ENCODE measurements at places on chromosomes 16 and 17. TPM values are rescaled to one million over a fixed set of nuclear protein-coding genes. Genes with fewer than 3 reads are reported as not detected.

DNA sequence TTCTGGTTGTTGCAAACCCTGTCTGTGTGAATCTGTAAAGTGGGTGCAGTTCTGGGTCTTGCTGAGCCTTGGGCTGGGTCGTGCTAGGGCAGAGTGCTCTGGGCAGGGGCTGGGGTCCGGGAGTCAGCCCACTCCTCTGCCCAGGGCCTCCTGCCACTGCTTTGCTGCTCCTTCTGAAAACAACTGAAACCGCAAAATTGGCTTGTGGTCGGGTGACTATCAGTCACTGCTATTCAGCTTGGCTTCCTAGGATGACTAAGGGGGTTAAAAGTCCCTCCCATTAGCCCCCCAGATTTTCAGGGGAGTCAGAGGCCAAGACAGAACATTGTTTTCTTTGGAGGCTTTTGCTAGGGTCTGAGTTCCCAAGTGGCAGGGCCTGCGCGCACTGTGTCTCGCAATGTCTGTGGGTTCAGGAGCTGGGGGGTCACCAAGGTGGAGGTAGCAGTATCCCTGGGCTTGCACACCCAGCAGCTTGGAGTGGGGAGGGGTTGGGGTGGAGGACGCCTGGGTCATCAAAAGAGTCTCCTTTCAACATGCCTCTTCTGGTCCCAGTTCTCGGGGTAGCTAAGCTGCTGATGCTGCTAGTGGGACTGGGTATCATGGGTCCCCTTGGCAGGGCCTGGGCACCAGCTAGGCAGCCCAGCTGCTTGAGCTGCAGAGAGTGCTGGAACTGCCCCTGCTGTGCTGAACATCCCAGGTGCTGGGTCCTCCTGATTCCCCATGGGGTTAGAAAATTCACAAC, 13.5 kb upstream of the TBX21 start:
- no peak for DNase-seq

GRCh38 chr16:75928295-75928694, 202.0 kb upstream of the CPHXL start:
- no peak for DNase-seq

SLC39A11 gene
- total RNA-seq: 11.1 TPM

DNA sequence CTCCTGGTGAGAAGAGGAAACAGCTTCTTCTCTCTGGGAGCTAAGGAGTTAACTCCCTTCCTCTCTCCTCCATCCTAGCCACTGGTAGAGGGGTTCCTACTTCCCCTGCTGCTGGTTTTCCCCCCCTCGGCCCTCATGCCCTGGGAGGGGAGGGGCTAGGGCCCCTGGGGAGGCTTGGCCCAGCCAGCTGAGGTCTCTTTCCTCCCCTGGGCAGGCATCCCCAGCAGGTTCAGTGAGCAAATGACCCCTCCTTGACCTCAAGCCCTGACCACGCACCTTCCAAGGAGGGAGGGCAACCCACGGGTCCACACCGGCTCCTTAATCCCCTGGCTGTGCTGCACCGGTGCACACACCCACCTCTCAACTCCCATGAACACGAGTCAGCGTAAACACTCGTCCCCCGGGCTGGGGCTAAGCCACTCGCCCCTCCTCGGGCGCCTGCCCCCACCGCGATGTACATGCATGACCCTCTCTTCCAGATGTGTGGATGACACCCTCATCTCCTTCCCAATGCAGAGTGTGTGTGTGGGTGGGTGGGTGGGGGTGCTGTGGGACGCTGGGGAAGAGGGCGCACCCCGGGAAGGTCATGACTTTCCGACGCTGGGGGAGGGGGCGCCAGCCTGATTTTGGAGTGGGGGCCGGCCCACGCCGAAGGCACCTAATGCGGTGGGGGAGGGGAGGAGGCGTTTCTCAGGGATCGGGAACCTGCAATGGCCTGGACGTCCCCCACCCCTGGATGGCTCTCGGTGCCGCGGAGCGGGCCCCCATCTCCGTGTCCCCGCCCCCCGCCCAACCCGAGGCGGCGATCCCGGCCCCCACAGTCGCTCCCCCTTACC, 33.7 kb downstream of the SRCIN1 start:
- no peak for DNase-seq

- DNase-seq: no peak
Measured at GRCh38 chr16:31402687-31403086, 9.6 kb downstream of the ITGAD start.

- DNase-seq: no peak
Measured at GRCh38 chr17:17088541-17089525, 46.6 kb downstream of the MPRIP start.

DNA sequence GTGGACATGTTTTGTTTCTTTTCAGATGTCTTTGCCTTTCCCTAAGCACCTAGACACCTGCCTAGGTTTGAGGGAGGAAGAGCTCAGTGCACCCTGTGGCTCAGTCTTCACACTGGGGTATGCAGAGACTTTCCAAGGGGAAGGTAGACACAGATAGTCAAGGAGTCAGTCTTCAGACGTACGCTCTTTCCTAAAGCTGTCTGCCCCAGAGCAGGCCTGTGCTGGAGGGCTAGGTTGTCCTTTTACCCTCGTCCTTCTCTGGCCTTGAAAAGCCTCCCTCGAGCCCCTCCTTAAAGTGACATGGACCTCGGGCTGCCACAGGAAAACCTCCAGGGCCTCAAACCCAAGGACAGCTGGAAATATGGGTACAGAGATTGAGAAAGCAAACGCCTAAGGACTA, 103.7 kb downstream of the AATF start:
- DNase-seq: no peak

DNA sequence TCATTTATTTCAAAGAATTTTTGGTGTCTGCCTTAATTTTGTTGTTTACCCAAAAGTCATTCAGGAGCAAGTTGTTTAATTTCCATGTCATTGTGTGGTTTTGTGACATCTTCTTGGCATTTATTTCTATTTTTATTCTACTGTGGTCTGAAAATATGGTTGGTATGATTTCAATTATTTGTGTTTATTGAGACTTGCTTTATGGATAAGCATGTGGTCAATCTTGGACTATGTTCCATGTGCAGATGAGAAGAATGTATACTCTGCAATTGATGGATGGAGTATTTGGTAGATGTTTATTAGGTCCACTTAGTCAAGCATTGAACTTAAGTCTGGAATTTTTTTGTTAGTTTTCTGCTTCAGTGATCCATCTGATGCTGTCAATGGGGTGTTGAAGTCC, 383.0 kb downstream of the PMP22 start:
- DNase-seq: no peak

GRCh38 chr17:19343671-19344151, 18.8 kb downstream of the B9D1 start:
- DNase-seq: no peak

DNA sequence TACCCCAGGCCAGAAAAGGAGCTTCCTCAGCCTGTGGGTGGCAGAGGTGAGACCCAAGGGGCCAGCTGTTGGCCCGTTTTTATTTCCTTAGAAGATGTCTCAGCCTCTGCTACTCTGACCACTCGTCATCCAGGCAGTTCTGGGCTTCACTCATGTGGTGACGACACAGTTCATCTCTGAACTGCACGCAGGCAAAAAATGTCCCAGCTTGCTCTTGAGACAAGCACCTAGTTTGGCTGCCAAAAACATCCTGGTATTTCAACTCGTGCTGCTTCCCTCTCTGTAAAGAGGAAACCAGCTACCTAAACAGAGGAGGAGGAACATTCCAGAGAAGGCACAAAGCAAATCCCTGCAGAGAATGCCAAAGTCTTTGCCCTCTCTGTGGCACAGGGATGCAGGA, 125.7 kb downstream of the XYLT1 start:
- DNase-seq: no peak

CMTM4 gene
- total RNA-seq: 8.8 TPM
